Fibroblast of villous mesenchyme (primary cell): ENCODE measurements at places on chromosomes 11 and 22.
A peak's percentile ranks its signal among the peaks of the same experiment; 100 is the strongest.

DNA sequence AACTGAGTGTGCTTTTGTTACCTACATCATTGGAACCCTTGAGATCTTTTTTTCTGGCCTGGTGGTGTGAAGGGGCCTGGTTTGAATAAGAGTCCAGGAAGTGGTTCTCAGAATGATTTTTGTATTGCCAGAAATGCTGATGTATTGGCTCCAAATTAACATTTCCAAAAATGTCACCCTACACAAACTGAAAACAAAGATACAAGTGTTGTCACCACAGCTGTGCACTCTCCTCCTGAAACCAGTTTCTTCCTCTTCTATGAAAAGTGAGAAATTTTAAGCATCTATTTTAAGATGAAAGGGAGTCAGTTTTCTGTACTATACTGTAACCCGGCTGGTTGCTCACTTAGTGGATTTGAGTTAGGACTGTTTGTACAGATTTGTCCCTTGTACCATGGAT, 218.8 kb downstream of the PGR start:
- DNase-seq = no peak

- DNase-seq = no peak
These were observed 7.9 kb downstream of the SIDT2 start for GRCh38 chr11:117186431-117186761.

GRCh38 chr11:65290448-65291165, 24.1 kb upstream of the CDC42EP2 start:
- peak; percentile 100 for DNase-seq

GRCh38 chr11:22582151-22582410, 43.5 kb downstream of the FANCF start:
- DNase-seq = no peak

- DNase-seq = no peak
These were observed 959.4 kb downstream of the JRKL start for GRCh38 chr11:97349201-97349600.

GRCh38 chr11:129639300-129639699, 176.3 kb upstream of the TMEM45B start:
- DNase-seq = peak; percentile 91

GRCh38 chr11:70671083-70671482, 272.8 kb downstream of the CTTN start:
- DNase-seq = no peak

- DNase-seq = peak; percentile 81
These were observed 4.3 kb upstream of the OR51V1 start for GRCh38 chr11:5204787-5205186.

GRCh38 chr11:130071211-130071712, 1.6 kb downstream of the APLP2 start:
- peak; percentile 11 for DNase-seq

DNA sequence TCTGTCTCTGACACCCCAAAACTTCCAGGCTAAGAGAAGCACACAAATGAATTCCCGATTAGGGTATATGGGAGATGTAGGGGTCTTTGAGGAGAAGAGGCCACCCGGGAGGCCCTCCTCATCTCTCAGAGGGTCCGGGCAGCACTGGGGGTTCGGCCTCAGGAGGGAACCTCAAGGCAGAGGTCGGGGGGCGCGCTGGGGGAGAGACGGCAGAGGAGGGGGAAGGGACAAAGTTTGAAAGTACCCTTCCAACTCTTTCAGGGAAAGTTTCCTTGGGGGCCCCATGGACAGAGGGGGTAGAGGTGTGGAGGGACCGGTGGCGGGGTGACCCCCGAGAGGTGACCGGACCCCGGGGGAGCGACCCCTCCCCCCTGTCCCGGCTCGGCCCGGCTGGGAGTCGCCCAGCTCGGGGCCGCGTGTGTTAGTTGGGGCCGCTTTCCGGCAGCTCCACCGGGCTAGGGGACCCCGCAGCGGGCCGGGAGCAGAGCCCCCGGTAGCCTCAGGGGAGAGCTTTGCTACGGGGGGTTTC, 3.3 kb upstream of the GCAT start:
- DNase-seq = no peak

DNA sequence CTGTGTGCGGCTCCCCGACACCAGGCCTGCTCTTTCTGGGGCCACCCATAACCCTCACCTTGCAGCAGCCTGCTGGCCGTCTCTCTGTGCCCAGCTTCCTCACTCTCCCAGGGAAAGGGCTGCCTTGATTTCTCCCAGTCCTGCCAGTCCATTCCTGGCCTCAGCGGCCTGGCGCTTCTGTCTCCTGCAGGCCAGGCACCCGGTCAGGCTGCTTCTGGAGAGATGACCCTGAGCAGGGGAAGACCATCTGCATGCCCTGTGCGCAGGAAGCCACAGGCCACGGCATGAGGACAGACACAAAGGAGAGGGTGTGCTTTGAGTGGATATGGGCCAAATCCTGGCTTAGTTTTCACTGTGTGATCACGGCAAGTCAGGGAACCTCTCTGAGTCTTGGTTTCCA, 86.2 kb downstream of the TSPAN18 start:
- no peak for DNase-seq

- DNase-seq = no peak
These were observed 62.0 kb upstream of the ARHGAP42 start for GRCh38 chr11:100625041-100625440.

GRCh38 chr11:96474263-96474662, 84.5 kb downstream of the JRKL start:
- no peak for DNase-seq

DNA sequence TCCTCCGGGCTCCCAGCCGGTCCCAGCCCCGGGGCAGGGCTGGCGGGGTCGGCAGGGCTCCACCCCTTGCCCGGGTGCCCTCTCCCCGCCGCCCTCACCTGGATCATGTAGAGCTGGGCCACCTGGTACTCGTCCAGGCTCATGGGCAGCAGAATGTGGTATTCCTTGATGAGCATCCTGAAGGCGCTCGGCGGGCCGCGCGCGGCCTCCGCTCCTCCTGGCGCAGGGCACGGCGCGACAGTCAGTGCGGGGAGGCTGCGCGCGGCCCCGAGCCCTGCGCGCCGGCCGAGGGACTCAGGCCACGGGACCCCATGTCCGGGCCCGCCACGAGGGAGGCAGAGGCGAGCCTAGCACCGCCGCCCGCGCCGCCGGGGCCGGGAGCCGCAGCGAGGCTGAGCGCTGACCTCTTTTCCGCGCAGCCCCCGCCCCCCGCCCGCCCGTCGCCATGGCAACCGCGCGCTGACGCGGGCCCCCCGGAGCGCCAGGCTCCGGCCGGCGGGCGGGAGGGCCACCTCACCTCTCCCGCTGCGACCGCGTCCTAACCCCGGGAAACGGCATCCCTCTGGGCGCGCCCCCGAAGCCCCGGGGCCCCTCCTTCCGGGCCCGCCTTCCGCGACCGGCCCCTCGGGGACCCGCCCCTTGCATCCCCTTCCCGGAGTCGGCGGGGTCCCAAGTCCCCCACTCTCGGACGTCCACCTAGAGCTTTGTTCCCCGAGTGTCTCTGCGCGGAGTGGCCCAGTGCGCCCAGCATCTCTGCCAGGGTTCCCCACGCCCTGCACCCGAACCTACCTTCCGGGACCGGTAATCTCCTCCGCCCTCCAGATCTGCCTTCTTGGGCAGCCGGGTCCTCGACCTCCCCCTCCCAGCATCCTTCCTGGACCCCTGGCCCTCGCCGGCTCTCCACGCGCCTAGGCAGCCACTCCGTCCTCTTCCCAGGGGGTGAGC, 886 bp downstream of the PITPNM1 start:
- DNase-seq = peak; percentile 31

DNA sequence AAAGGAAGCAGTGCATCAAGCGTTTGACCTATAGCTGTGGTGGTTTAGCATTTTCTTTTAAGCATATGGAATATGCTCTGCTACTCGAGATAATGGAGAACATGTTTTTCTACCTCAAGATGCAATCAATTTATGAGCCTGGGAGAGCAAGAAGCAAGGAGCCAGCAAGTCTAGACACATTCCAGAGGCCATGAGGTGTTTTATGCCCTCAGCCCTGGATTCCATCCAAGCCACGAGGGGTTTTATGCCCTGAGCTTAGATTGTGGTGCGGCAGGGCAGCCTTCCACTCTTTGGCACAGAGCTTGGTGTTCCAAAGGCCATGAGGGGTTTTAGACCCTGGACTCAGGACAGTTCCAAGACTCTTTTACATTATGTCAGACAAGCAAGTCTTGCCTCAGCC, 11.7 kb upstream of the DNAJB13 start:
- peak; percentile 16 for DNase-seq

DNA sequence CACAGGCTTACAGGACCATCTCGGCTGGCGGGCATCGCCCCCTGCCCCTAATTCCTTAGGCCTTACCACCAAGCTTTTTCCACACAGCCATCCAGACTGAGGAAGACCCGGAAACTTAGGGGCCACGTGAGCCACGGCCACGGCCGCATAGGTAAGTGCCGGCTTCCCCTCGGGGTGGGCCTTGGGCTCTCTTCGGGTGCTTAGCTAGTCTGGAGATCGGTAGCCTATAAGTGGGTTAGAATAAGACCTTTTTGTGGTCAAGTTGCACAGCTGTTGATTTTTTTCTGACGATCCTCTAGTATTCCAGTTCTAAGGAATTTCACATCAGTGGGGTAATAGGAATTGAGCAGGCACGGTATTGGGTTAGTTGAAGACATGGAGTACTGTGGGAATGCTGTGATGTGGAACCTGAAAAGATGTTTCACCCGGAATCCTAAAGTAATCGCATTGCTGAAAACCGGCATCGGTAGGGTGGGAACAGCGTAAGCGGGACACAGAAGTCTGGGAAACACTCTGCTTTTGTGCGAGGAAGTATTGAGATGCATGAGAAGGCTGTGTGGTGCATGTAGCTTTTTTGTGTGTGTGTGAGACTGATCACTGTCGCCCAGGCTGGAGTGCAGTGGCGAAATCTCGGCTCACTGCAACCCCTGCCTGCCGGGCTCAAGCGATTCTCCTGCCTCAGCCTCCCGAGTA, 669 bp downstream of the RPL27A start:
- peak; percentile 48 for DNase-seq

DNA sequence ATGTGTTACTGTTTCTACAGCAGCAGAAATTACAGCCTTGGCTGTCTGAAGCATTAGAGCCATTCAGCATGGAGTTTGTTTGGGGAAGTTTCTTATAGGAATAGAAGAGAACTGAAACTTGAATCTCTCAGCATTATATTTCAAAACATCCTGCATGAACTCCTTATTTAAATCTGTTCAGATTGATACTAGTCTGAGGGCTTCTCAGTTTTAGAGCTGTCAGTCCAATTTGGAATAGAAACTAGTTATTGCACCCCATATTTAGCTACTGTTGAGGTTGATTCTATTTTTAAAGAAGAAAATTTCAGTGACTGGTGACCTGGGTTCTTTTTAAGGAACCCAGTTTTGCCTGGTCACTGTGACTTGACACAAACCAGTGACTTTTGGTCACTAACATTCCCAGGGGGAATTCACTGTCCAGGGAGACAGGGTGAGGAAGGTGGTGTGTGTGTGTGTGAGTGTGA, 126.0 kb upstream of the TTC12 start:
- no peak for DNase-seq

DNA sequence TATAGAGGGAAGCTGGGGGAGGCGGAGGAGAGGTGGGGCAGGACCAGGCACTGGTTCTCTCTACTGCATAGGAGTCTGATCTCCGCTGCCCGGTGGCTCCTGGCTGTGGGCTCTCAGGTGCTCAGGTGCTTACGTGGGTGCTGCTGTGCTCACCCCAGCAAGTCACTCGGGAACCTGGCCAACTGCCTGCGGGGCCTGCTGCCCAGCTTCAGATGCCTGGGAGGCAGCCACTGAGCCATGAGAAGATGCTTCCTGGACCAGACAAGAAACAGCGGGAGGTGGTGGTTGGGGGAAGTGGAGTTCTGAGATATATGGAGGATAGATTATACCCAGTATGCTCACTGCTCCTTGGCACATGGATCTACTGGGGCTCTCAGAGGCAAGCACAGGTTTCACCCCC, 1303.4 kb downstream of the TBC1D22A start:
- no peak for DNase-seq

DNA sequence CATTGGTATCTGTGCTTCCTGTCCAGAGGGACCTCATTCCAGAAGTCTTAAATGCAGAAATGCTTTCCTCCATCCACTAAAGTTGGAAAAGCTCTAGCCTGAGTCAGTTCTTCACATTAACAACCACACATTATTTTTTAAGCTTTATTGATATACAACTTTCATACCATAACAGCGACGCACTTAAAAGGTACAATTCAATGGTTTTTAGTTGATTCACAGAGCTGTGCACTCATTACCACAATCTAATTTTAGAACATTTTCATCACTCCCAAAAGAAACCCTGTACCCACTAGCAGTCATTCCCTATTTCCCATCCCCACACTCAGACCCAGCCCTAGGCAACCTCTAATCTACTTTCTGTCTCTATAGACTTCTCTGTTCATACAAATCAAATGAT, 27.6 kb downstream of the GALNT18 start:
- DNase-seq = no peak
